Activated T-helper 1 cell treated with anti-CD3 and anti-CD28 coated beads, Interleukin-12 subunit alpha, Interleukin-12 subunit beta, Interleukin-2, Interleukin-4 antibody, amounts not matched to agents 30 ng/mL and 10 ng/mL and 1 ng/mL, durations not matched to agents 14 hours and 24 hours and 36 hours (primary cell): ENCODE measurements at places on chromosomes 5 and 9. TPM values are rescaled to one million over a fixed set of nuclear protein-coding genes. Genes with fewer than 3 reads are reported as not detected.

Gene TTC1
- 65.9 and 69.1 TPM in 2 replicates for total RNA-seq

Gene IFNB1
- 0.23 TPM in 1 of 2 replicates, not detected in the other for total RNA-seq

Gene PHF24
- total RNA-seq = 0.08 and 0.12 TPM in 2 replicates

Gene PCA3
- not detected in 2 replicates for total RNA-seq

Gene LCNL1
- not detected in 2 replicates for total RNA-seq

Gene KIAA0825
- total RNA-seq = 0.36 and 0.47 TPM in 2 replicates

Gene POU5F2
- 1.6 TPM in 2 replicates for total RNA-seq

Gene BAAT
- total RNA-seq = 0.08 TPM in 1 of 2 replicates, not detected in the other

Gene OCLN
- total RNA-seq = 0.10 and 0.12 TPM in 2 replicates

Gene FOXD4L4
- total RNA-seq = 0.10 and 0.23 TPM in 2 replicates

Gene RMRP
- total RNA-seq = 5,317 and 5,787 TPM in 2 replicates

Gene TMEM167A
- total RNA-seq = 84.6 and 96.2 TPM in 2 replicates

Gene GDF9
- 0.32 and 0.57 TPM in 2 replicates for total RNA-seq

Gene IL13
- total RNA-seq = 294 and 308 TPM in 2 replicates

Gene TRAF1
- total RNA-seq = 136 and 138 TPM in 2 replicates

Gene CCDC183
- 0.52 TPM in 1 of 2 replicates, not detected in the other for total RNA-seq

Gene STK32A
- total RNA-seq = not detected in 2 replicates

Gene CEL
- total RNA-seq = 1.8 and 2.0 TPM in 2 replicates

Gene DMRT3
- total RNA-seq = not detected in 2 replicates

Gene ADAMTSL1
- total RNA-seq = not detected in 2 replicates

Gene CPLANE1
- total RNA-seq = 5.5 and 7.7 TPM in 2 replicates

Gene PCDHA9
- total RNA-seq = not detected in 2 replicates

Gene FAT2
- total RNA-seq = not detected in 2 replicates

Gene CDX1
- not detected in 2 replicates for total RNA-seq

Gene GALNT12
- total RNA-seq = 2.3 and 2.5 TPM in 2 replicates

Gene ERAP2
- total RNA-seq = 52.9 and 54.4 TPM in 2 replicates

Gene PCDHGA5
- total RNA-seq = 0.24 and 0.31 TPM in 2 replicates

Gene IFNA7
- not detected in 2 replicates for total RNA-seq

Gene AHRR
- 22.7 and 23.7 TPM in 2 replicates for total RNA-seq

Gene EXOSC3
- total RNA-seq = 94.8 and 116 TPM in 2 replicates

Gene SDHA
- 135 TPM in 2 replicates for total RNA-seq

Gene ELL2
- total RNA-seq = 93.9 and 97.6 TPM in 2 replicates

Gene TPPP
- not detected in 2 replicates for total RNA-seq

Gene SIT1
- total RNA-seq = 86.6 and 90.5 TPM in 2 replicates

Gene PCDHGA8
- total RNA-seq = 0.03 TPM in 1 of 2 replicates, not detected in the other

Gene TAF7
- total RNA-seq = 71.6 and 73.7 TPM in 2 replicates
